ENCODE measurements at places on chromosomes 4 and X.

GRCh38 chr4:6439120-6439762, 33.2 kb downstream of the PPP2R2C start:
- DNase-seq, result no peak

GRCh38 chr4:40745285-40745984, 4.3 kb upstream of the NSUN7 start:
- no peak for DNase-seq

GRCh38 chrX:439241-439640, 52.5 kb upstream of the PPP2R3B start:
- DNase-seq, result no peak

DNA sequence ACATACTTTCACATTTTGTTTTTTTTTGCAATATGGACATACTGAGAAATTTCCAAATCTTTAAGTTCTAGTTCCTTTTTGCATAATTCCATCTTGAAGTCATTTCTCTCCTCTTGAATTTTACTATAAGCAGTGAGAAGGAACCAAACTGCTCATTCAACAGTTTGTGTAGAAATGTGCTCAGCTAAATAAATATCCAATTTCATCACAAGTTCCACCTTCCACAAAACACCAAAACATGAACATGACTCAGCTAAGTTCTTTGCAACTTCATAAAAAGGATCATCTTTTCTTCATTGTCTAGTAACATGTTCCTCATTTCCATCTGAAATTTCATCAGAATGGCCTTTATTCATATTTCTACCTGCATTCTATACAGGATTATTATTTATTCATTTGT, 77.3 kb upstream of the FGF13 start:
- DNase-seq, result no peak

DNA sequence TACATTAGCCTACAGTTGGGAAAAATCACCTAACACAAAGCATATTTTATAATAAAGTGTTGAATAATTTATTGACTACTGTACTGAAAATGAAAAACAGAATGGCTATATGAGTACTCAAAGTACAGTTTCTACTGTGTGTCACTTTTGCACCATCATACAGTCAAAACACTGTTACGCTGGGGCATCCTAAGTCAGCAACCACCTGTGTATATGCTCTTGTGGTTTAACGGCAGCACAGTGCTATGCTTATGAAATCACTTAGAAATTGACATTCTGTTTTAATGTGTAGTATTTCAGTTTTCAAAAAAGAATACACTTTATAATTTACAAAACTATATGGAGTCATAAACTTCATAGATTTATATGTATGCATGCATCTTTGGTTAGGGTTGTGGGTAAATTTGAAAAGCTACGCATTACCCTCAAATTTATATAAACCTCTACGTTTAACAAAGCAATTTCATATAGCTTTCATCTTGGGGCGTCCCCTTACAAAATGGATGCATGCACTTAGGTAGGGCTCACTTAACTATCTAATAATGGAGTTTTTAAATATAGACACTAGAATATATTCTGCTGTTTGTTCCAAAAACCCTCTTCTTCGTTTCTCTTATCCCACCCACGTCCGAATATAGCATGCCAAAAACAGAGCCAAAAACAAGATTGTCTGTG, 690 bp upstream of the NEIL3 start:
- no peak for DNase-seq

DNA sequence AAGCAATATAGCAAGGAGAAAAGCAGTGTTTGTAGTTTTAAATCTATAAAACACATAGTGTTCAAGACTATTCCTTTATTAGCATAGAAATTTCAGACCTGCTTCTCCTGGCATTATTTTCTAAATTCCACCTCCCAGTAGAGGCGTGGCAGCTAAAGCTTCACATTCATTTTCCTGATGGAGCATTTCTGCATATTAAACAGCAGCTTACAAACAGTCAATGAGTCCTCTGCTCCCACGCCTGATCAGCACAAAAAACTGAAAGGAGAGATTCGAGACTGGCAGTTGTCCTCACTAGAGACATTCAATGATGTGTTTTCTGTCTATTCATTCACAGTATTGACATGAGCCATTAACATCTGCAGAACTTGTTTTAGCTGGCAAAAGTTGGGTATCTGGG, 61.4 kb downstream of the SHISA3 start:
- no peak for DNase-seq

GRCh38 chrX:46876901-46877300, 35.3 kb upstream of the JADE3 start:
- DNase-seq, result no peak

DNA sequence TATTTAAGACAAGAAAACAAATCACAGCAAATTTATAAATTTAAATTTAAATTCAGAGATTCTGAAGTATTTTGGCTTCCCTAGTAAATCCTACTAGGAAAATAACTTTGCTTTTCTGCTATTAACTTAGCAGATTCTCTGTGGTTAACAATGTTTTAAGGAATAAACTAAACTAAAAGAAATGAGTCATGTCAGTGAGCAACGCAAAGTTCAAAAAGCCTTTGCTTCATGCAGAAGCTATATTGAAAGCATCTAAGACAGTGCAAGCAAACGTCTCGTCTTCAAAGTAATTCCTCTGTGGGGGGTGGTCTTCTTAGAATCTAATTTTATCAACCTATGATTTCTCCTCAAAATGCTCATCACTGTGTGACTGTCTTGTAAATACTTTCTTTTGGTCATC, 30.1 kb downstream of the GABRB1 start:
- no peak for DNase-seq

DNA sequence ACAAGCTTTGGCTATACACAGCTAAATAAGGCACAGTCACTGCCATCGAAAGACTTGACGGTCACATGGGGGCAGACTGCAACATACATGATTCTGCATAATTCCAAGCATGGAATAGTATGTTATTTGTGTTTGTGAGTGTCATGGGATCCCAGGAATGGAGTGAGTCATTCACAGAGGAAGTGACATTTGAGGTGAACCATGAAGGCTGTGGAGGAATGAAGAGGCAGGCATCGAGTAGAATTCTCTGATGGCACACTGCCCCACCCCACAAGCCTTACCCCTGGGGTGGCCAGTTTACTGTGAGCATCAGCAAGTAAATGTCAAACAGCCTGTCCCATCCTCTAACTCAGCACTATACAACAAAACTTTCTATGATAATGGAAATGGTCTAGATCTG, 619.7 kb downstream of the MID1IP1 start:
- no peak for DNase-seq

DNA sequence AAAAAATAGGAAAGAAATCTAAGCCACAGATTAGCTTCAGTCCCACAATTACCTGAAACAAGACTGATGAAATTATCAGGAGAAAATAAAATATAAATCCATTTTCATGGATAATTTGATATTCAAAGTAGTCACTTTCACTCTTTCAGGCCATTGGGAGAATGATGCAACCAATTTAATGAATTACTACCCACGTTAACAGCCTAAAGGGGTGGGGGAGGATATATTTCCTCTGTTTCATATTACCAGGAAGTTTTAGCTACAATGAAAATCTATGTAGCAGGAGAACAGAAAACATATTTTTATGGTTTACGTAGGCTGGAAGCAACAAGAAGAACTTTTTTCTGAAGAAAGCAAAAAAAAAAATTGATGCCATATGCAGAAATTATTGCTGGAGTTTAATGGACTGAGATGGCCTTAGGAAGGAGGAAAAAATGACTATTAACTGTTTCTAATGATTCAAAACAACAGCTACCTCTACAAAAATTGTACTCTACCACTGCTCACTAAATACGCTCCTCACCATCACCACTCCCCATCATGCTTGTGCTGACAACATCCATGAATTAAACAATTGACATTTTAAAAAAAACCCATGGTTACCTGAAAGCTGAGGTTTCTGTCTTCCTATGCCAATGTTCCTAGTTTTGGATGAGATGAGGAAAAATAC, 100.9 kb downstream of the CXXC4 start:
- no peak for DNase-seq

DNA sequence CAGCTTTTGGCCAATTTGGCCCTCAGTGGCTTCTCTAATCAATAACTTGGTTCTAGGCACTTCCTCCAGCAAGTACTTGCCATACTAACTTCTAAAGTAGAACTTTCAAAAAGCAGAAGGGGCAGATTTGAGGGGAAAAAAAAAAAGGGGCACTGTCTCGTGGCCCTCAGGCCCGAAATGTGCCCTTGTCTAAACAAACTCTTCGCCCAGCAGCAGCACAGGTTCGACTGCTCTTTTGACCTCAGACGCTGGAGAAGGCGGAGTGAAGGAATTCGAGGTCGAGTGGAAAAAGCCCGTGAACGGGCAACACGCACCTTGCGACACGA, 775 bp downstream of the GRPEL1 start:
- no peak for DNase-seq

DNA sequence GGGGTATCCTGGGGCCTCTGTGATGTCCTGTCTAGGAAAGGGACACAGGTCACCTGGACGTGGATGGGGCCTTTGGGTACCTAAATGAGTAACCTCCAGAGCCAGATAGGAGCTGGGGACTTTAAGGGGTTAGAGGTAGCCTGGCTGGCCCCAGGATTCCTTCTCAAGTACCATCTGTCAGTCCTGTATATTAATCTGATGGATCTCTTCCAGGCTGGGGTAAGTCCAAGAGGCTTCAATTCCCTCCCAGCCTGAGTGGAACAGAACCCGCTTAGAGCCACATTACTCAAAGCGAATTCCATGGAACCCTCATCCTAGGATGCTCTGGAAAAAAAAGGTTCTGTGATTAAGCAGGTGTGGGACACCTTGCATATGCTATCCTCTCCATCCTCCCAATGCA, 24.8 kb upstream of the MAP3K15 start:
- no peak for DNase-seq

- DNase-seq, result no peak
Measured at GRCh38 chr4:105765690-105766407, 57.3 kb downstream of the GSTCD start.

DNA sequence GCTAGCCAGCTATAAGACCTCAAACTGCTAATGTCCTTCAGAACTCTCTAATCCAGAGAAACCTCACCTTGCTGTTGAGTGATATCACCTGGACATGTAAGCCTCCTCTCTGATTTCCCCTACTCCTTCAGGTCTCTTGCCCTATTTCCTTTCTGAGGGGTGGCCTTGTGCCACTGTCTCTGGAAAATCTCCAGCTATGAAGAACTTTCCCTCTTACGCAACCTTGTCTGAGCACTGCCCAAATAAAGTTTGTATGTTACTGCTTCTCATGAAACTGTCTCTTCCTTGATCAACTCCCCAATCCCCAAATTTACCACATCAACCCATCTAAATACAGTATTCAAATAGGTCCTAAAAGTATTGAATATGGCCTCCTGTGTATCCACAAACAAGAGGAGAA, 53.5 kb upstream of the VEGFD start:
- DNase-seq, result no peak

DNA sequence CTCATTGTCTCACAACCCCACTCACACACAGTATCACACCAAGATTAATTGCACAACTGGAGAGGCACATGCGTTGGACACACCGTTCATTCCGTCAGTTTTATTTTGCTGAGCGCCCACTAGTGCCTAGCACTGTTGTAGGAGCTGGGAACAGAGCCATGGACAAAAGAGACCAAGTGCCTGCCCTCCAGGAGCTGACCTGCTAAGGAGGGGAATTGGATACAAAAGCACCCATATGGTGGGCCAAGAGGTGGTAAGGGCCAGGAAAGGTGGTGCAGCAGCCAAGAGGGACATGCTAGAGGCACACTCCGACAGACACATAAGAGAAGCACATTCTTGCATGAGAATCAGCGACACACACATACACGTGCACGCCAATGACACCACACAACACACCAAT, 705 bp upstream of the CRMP1 start:
- no peak for DNase-seq

- no peak for DNase-seq
Measured at GRCh38 chrX:68421636-68422035, 11.7 kb downstream of the OPHN1 start.

GRCh38 chr4:63171341-63171740, 1237.9 kb downstream of the TECRL start:
- DNase-seq, result no peak

DNA sequence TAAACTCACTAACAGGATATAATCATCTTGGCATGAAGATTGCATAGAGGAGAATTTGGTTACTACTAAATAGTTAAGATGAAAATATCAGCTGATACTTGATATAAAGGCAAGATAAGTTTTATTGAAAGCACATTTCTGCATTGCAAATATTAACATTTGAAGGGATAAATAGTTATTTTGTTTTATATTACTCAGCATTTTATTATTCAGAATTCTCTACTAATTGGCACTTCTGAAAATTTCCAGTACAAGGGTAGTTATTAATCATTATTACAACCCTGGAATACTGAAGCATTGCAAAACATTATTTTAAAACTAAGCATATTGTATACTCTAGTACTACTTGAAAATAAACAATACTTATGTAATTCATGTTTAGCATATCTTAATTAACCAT, 32.7 kb upstream of the AREG start:
- no peak for DNase-seq

DNA sequence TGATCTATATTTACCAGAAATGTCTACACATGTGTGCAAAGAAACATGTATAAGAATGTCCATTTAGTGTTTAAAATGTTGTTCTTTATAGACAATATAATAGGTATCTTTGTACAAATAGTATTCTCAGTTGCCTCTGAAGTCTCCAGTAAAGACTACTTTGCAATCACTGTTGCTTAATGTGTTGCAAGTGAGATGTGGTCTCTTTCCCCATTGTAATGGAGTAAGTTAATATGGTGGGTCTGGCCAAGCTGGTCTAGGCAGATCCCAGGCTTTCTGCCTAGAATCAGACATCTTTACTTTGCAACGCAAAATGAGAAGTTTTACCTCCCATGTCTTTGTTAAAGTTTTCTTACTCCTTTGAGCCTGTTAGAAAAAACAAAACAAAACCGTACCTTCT, 144.8 kb downstream of the GABRA3 start:
- no peak for DNase-seq

DNA sequence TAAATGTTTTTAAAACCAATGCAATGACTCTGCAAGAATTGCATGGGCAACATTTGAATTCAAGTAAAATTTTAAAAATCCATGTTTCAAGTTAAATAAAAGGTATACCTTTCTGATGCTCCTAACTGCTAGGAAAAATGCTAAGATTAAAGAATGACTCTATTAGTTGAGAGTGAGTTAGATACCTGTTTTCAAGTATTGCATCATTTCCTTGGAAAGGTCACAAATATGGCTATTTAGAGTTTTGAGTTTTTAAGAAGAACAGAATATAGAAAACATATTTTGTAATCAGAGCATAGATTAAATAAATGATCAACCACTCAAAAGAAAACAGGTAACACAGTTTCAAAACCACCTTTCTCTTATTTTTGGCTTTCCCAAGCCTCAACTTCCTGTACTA, 18.3 kb upstream of the NPY2R start:
- no peak for DNase-seq

GRCh38 chrX:22164770-22165388, 107.8 kb upstream of the CBLL2 start:
- no peak for DNase-seq

DNA sequence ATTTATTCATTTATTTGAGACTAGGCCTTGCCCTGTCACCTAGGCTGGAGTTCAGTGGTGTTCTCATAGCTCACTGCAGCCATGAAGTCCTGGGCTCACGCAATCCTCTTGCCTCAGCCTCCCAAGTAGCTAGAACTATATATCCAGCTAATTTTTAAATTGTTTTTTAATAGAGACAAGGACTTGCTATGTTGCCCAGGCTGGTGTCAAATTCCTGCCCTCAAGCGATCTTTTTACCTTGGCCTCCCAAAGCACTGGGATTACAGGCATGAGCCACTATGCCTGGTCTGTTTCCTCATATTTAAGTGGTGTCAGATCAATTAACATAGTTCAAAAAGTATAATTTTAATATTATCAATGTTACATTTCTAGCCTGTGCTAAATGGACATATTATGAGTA, 68.5 kb downstream of the AFF1 start:
- no peak for DNase-seq
